ENCODE measurements at places on chromosomes 3 and 15.

DNA sequence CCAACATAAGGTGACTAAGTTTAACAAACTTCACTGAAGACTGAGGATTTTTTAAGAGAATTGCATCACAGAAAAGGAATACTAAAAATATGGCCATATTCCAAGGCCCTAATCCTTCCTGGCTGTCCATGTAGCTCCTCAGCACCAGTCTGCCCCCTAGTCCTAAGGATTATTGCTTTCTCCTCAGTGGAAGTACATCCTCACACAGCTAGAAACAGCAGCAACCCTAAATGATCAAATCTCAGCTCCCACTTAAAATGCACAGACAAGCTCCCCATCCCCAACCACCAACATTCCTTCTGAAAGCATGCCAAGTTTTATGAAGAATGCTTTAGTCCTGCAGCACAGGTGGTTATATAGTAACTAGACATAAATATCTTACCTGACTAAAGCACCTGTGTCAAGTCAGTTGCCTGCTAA, 14.7 kb downstream of the ST3GAL6 start:
- DNase-seq, result no peak

GRCh38 chr3:125219261-125219701, 6.7 kb upstream of the SLC12A8 start:
- DNase-seq, result no peak

- DNase-seq, result no peak
Observed at GRCh38 chr3:136753326-136753939, 1.3 kb upstream of the STAG1 start.

DNA sequence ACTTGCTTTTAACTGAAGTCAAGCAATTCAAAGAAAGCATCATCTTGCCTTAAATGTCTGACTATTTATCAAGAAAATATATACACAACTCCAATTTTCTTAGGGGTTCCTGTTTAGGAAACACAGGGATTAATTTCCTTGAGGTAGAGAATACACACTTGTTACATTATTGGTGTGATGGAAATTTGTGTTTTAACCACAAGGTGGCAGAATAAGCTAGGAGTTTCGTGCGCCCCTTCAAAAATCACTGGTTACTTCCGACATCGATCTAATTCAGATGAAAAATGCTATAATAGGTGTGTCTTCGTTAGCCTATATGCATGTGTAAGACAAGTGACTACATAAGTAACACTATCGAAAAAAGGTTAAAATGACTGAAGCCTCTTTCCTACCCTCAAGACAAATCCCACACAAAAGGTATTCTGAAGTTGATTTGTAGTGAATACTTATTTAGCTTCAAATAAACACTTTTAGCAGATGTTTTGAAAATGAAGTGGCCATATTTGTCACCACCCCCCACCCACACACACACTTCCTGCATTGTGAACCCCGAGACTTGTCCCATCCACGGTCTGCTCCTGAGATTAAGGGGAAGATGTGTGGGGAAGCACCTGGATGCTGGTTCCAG, 246.5 kb downstream of the ROBO1 start:
- no peak for DNase-seq

GRCh38 chr3:44330444-44330843, 8.1 kb upstream of the TCAIM start:
- no peak for DNase-seq

DNA sequence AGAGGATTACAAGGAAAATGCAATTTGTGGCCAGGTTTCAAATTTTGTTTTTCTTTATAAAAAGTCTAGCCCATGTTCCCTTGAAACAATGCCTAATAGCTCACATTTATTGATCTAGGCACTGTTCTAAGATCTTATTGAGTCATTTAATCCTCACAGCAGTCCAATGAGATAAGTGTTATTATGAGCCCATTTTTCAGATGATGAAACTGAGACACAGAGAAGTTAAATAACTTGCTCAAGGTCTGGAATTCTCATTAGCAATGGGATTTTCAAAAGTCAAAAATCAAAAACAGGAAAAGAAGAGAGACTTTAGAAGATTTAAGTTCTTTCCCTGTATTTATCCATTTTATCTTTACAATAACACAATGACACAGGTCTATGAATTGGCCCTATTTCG, 90.0 kb upstream of the COL6A5 start:
- no peak for DNase-seq

DNA sequence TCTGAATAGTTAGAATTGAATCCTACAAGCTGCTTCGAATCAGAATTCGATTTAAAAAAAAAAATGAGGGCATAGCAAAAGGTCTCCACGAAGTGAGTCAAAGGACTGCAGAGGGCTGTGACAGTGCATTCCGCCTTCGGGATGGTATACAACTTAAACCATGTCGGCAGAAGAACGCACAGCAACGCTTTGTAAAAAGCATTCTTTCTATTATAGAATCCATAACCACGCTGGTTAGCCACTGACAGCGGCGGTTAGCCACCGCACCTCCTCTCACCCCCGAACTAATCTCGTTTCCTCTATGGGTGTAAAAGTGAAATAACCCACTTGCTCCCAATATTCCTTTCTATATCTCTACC, 664 bp upstream of the PIK3CA start:
- DNase-seq, result no peak

- no peak for DNase-seq
Observed at GRCh38 chr15:38768970-38769369, 204.4 kb upstream of the RASGRP1 start.

DNA sequence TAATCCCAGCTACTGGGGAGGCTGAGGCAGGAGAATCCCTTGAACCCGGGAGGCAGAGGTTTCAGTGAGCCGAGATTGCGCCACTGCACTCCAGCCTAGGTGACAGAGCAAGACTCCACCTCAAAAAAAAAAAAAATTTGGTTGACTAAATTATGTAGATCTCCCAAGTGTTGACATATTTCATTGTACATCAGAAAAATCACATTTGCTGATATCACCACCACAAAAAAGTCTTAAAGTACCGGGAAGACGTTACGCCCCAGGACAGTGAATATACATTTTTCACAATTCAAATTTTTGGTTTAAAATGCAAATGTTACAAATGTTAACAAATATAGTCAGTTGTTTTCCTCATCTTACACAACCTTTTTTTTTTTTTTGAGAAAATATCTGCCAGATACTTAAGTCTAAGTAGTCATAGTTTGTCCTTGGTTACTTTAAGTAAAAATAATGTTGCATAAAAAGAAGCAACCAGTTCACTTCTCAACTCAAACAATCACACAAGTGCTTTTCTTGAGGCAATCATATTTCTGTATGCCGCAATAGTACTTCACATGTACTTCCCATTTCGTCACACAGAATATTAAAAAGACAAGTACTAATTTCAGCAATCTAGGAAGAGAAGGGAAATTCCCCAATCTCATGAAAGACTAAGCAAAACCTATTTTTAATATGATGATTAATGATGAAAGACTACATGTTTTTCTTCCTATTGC, 41.0 kb upstream of the TCF12 start:
- no peak for DNase-seq

DNA sequence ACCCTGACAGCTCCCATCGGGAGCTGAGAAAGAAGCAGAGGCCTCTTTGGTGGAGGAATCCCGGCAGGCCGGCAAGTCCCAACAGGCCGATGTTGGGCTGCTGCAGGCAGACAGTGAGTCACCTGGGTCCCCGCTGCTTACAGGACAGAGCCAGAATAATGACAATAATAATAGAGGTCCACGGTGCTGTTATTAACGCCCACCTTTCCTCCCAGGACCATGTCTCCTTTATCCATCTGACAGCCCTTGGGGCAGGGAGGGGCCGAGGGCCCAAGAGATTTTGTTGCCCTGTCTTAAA, 29.3 kb upstream of the MAGEF1 start:
- no peak for DNase-seq

DNA sequence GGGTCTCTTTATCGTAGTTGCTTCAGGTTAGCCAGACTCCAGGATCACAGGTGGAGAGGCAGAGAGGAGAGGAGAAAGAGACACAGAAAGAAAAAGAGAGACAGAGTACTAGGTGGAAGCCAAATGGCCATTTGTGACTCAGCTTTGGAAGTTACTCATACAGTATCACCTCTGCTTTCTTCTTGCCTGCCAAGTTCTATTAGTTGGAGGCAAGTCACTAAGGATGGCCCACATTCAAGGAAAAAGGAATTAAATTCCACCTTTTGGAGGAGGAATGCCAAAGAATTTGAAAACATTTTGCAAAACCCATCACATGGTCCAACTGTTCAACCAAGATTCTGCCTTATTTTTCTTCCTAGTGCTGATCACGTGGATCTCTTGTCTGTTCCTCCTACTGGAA, 291.1 kb downstream of the CHL1 start:
- DNase-seq, result no peak

DNA sequence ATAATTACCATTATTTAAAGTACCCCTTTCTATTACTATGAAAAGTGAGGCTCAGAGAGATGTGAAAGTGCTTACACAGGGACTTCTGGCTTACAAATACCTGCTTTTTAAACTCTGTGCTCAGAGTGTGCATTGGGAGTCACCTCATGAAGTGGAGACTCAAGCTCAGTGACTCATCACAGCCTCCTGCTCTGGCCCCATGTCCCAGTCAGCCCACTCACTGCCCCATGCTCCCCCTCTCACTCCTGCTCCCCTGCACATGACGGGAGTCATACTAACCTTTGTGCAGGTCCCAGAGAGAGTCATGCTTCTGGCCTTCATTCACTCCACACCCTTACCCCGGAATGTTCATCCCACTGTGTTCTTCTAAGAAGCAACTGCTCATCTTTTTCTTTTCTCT, 20.2 kb downstream of the CCR1 start:
- DNase-seq, result no peak

DNA sequence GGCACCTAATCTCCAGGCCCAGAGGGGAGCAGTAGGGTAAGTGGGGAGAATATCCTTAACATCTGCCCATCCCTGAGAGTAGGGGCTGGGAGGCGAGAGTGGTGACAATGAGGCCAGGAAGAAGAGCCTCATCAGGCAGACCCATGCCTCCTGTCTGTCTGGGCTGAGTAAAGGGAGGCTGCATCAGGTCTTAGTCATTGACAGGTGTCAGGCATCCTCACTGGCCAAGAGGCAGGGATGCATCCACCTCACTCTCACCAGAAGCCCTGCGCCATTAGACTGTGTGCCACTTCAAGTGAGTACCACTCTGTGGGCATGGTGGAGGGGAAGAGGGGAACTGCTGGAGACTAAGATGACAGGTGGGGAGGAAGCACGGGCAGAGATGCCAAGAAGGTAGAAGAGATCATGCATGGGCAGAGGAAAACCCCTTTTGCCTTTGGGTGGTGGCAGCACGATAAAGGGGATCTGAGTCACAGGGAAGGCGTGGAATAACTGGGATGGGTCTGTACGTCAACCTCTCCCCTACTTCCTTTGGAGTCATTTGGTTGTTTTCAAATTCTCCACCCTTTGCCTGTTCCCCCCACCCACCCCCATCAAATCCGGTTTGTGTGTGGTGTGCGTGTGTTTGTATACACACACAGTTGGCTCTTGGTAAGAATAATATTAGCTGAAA, 14.1 kb downstream of the ANAPC13 start:
- DNase-seq, result no peak

GRCh38 chr3:143585720-143586456, 262.4 kb downstream of the SLC9A9 start:
- no peak for DNase-seq

DNA sequence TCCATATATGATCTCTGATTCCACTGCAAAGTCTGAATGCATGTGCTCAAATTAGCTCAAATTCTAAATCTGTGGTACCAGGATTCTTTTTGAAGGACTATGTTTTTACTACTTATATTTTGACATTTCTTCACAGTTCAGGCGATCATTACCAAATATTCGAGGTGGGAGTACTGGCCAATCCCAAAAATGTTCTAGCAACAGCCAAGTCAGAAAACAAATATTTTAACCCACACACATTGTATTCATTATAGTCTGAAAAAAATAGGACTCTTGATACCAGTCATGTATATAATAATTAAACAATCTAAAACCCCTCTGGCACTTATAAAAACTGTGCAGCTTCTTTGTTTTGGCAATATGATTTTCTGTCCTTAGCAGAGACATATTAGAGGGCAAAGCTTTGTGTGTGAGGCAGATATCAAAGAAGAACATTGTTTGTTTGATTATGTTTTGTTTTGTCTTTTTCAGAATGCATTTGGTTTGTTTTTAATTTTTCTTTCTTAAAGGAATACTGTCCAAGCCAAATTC, 37.4 kb downstream of the FGF7 start:
- no peak for DNase-seq

- DNase-seq, result no peak
Observed at GRCh38 chr15:84653584-84653909, 536 bp downstream of the WDR73 start.

DNA sequence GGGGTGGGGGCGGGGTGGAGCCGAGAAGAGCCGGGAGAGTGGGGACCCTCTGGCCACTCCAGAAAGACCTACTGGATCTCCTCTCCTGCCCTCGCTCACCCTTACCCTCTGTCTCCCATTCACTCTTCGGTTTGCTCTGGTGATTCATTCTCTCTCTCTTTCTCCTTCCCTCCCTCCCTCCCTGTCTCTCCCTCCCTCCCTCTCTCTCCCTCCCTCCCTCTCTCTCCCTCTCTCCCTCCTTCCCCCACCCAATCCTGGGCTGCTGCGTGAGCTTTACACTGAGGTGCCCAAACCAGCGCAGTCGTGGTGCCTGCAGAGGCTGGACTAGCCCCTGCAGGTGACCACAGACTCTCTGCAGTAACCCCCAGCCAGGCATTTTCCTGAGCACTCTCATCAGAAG, 32.2 kb upstream of the ADAMTS17 start:
- DNase-seq, result no peak

GRCh38 chr15:69288531-69289341, 10.0 kb upstream of the PAQR5 start:
- no peak for DNase-seq

DNA sequence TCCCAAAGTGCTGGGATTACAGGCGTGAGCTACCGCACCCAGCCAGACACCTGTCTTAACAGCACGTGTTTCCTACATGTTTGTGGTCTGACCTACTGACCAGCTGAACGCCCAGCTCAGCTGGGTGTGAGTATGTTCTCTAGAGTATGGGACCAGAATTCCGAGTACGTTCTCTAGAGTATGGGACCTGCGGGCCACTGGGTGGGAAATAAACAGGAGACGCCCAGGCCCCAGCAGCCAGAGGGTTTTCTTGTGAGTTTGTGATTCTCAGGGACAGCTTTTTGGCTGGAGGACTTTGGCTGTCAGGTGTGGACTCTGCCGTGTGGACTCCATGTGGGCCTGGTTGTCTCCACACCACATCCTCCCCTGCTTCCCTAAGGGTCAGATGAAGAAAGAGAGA, 87.3 kb downstream of the CHRD start:
- no peak for DNase-seq

GRCh38 chr3:98021830-98022560, 13.1 kb downstream of the GABRR3 start:
- DNase-seq, result no peak

- DNase-seq, result no peak
Observed at GRCh38 chr3:11523572-11524101, 120.1 kb downstream of the VGLL4 start.

- no peak for DNase-seq
Observed at GRCh38 chr3:67094774-67095173, 96.7 kb downstream of the KBTBD8 start.

- DNase-seq, result no peak
Observed at GRCh38 chr3:41975416-41976103, 13.7 kb upstream of the ULK4 start.
